NCI-H345 (cell line): ENCODE measurements at places on chromosomes 6 and 20.

DNA sequence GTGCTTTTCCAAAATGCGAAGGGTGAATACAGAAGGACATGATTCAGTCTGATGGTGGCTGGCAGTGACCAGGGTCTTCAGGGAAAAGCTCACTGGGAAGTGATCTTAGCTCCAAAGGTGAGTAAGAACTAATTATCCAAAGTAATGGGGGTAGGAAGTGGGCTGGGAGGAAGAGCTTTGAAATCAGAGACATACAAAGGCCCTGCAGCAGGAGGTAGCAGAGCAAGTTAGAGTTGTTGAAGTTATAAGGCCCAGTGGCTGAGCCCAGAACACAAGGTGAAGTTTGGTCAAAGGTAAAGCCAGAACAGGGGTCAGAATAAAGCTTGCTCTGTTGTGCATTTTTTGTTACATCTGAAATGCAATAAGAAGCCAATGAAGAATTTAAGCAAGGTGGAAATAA lies 81.2 kb downstream of the PLCB1 start:
- no peak for DNase-seq

- no peak for DNase-seq
These were observed 466.0 kb downstream of the GJA1 start for GRCh38 chr6:121901432-121901831.

GRCh38 chr6:42012501-42013133 lies 37.7 kb upstream of the TAF8 start:
- no peak for DNase-seq

DNA sequence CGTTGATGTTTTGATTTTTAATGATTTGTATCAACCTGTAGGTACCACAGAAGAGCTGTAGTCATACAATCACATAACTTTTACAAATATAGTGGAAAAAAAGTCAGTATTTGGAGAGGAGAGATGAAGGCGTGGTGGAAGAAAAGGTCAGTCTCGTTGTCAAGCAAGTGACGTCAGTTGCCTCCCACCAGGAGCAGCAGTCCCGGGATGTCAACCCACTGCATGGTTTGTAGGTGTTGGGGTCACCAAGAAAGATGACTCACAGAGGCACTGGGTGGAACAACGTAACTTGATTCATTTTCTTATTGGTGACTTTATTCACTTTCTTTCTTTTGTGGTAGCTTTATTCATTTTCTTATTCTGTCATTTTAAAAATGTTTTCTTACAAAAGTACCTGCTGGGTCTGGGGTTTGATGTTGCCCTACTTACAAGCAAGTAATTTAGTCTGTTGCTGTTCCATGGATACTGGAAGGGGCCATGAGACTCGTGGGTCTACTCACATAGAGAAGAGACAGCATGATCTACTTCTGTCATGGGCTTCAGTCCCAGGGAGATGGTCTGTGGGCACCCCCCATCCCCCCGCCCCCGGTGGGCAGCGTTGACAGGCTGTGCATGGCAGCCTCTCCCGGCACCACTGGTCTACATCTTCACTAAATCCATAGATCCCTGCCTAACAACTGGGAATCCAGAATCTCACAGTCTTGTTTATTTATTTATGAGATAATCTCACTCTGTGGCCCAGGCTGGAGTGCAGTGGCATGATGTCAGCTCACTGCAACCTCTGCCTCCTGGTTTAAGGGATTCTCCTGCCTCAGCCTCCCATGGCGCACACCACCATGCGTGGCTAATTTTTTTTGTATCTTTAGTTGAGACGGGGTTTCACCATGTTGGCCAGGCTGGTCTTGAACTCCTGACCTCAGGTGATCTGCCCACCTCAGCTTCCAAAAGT lies 36.4 kb upstream of the SYNJ2 start:
- no peak for DNase-seq

GRCh38 chr6:122838060-122838780 lies 49.2 kb downstream of the SMPDL3A start:
- DNase-seq = peak; percentile 20

GRCh38 chr20:23541776-23542175 lies 26.5 kb downstream of the CST9L start:
- DNase-seq = no peak

GRCh38 chr6:170223718-170224693 lies 66.9 kb downstream of the DLL1 start:
- DNase-seq = no peak

DNA sequence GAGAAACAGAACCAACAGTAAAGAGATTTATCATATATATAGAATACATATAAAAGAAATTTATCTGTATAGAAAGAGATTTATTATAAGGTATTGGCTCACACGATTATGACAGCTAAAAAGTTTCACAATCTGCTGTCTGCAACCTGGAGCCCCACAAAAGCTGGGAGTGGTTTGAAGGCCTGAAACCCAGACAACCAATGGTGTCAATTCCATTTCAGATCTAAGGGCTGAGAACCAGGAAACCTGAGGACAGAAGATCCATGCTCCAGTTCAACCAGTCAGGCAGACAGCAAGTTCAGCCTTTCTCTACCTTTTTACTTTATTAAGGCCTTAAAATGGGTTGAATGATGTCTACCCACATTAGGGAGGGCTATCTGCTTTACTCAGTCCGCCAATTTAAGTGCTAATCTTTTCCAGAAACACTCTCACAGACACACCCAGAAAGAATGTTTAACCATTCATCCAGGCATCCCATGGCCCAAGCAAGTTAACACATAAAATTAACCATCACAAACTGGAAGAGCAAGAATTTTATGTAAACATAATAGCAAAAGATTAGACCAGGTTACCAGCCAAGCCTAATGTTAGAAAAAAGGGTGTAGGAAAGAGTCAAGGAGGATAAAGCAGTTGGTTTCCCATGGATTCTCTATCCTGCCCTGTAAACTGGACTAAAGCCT lies 170.9 kb downstream of the FUT9 start:
- DNase-seq = no peak

DNA sequence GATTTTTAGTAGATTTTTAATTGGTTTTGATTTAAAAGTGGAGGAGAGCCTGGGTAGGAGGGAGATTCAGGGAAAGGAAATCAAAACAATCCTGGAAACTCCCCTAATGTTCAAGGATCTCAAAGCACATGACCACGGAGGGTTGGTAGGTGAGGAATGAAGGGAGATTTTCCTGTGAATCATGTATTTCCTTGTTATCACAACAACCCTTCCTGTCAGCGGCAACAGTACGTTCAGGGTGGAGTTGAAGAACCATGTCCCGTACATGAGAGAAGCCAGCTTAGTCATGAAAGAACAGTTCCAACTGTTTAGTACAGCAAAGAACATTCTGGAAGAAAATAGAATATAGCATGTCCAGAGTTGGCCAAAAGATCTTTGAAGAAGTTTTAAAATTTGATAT lies 79.4 kb upstream of the SCAF8 start:
- DNase-seq = no peak

DNA sequence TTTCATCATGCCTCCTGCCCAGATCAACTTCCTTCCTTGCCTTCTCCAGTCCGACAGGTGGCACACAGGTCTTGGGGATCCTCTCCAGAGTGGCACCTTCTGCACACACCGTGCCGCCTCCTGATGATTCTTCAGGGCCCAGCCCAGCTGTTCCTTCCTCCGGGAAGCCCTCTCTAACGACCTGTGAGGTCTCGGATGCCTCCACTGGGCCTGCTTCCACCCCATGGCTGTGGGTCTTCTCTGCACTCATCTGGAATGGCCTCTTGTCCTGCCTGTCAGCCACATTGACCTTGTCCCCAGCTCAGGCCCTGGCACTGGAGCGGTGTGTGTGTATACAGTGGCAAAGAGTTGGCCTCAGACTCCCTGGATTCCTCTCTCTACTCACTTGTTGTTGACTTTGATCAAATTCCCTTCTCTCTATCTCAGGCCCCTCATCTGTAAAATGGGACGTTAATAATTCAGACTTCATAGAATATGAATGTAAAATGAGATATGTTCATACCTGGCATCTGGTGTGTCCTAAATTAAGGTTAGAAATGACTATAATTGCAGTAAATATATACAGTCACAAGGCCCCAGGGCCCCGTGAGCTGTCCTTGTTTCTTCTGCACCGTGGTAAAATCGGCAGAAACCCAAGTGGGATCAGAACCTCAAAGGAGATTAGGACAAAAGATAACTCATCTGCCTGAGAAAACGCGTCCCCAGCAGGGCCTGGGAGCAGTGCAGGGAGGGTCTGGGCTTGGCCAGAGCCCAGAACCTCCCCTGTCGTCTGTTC lies 1.5 kb downstream of the FAM210B start:
- no peak for DNase-seq

GRCh38 chr6:159939591-159940016 lies 29.3 kb upstream of the IGF2R start:
- no peak for DNase-seq

GRCh38 chr6:29790626-29791025 lies 37.0 kb upstream of the HLA-G start:
- DNase-seq = no peak

GRCh38 chr6:51028276-51028675 lies 209.6 kb downstream of the TFAP2B start:
- DNase-seq = no peak

- DNase-seq = no peak
These were observed 30.3 kb downstream of the LIN28B start for GRCh38 chr6:104987218-104987617.

- DNase-seq = no peak
These were observed 311.6 kb upstream of the ECI2 start for GRCh38 chr6:4446982-4447381.

- DNase-seq = no peak
These were observed 26.3 kb downstream of the METTL24 start for GRCh38 chr6:110331816-110332215.

- DNase-seq = peak; percentile 15
These were observed 141.5 kb downstream of the GMDS start for GRCh38 chr6:2103765-2104523.

- no peak for DNase-seq
These were observed 312.0 kb downstream of the SOX4 start for GRCh38 chr6:21905531-21905930.

DNA sequence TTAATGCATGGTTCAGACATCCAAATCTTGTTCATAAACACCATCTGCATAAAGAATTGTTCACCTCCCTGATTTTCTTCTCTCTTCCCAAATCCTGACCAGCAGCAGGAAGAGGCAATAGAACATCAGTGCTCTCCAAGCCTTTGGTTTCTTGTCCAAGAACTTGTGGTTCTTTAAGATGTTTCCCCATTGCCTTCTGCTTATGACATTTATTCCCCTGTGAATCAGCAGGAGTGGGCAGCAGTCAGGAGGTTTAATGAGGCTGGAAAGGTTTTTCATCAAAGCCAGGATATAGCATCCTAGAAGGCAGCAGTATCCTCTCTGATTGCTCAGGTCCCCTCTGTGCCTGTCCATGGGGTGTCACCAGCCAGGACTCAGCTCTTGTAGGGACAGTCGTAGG lies 5.3 kb downstream of the HDDC2 start:
- no peak for DNase-seq

- no peak for DNase-seq
These were observed 65.5 kb downstream of the YTHDF1 start for GRCh38 chr20:63150391-63150898.

DNA sequence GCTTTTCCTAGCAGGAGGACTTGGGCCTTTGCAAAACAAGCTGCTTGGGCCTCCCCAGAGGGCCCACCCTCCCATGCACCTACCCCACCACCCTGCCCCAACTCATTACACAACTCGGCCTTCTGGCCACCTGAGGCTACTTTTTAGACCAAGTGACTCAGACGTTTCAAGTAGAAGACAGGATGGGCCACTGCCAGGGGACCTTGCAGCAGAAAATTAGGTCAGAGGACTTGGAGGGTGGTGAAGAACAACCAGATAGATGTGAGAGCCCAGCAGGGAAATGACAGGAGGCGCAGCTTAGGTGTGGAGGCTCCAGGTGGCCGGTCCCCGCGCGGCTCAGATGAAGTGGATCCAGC lies 1.4 kb downstream of the PPP1R3D start:
- no peak for DNase-seq

GRCh38 chr6:27406085-27406484 lies 17.5 kb downstream of the ZNF391 start:
- no peak for DNase-seq

GRCh38 chr6:30500421-30501355 lies 11.4 kb downstream of the HLA-E start:
- no peak for DNase-seq

- DNase-seq = no peak
These were observed 501.5 kb upstream of the FLRT3 start for GRCh38 chr20:14838663-14839628.

DNA sequence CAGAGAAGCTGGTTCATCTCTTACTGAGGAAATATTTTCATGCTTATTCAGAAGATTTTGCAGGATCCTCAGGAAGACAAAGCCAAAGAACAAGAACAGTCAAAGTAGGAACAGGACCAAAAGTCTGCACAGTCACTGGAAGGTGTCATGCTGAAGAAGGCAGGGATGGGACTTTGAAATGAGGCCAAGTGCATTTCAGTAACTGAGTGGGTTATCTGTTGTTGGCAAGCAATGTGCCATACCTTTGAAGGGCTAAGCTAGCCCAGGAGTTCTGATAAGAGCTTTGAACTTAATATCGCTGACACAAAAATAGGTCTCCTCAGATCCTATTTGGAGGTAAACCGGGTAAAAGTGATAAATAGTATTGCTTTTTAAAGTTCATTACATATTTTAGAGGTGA lies 31.5 kb downstream of the SLC16A10 start:
- no peak for DNase-seq

DNA sequence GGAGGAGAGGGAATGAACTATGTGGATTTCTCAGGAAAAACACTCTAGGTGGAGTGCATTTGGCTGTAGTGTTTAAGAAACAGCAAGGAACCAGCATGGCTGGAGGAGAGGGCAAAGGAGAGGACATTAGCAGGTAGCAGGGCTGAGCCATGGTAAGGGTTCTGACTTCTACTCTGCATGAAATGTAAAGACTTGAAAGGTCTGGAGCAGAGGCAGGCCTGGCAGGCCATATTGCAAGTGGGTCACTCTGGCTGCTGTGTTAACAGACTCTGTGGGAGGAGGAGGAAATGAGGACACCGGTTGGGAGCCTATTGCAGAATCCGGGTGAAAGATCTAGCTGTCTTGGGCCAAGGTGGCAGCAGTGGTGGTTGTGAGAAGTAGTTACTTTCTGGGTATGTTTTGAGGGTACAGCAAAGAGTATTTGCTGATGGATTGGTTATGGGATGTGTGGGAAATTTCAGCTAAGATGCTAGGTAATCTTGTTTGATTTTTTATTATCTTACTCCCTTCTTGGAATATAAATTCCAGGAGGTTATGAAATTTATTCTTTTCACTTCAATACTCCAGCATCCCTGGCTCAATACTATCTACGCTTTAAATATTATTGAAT lies 115.9 kb upstream of the BCLAF1 start:
- no peak for DNase-seq

- DNase-seq = no peak
These were observed 20.0 kb downstream of the ZNF341 start for GRCh38 chr20:33751775-33752174.

DNA sequence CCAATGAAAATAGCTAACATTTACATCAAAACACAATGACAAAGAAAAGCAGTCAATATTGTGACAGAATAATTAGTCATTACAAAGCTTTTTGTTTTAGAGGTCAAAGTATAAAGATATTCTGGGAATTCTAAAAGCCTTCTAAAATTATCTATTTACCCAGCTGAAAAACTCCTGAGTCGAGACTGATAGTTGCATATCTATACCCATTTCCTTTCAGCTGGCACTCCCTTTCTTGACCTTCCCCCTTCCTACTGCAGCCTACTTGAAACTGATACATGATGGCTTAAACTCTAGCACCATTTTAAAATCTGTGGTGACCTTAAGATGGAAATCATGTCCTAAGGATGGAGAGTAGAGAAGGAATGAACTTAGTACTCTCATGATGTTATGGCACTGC lies 38.6 kb downstream of the LMBRD1 start:
- no peak for DNase-seq

- DNase-seq = no peak
These were observed 316.1 kb downstream of the UTRN start for GRCh38 chr6:144601221-144601620.
